Astrocyte (in vitro differentiated cells and primary cell): ENCODE measurements at places on chromosomes 11 and 22.

- no peak overlapping the region for H3K27ac ChIP-seq
- DNase-seq: no peak
- no peaks in the 10 kb centered on the region for H3K27me3 ChIP-seq
- H3K4me1 ChIP-seq: no peaks in the 10 kb centered on the region
- no peaks in the 10 kb centered on the region for H3K36me3 ChIP-seq
These were observed 56.9 kb downstream of the PKNOX2 start for GRCh38 chr11:125221461-125221860.

DNA sequence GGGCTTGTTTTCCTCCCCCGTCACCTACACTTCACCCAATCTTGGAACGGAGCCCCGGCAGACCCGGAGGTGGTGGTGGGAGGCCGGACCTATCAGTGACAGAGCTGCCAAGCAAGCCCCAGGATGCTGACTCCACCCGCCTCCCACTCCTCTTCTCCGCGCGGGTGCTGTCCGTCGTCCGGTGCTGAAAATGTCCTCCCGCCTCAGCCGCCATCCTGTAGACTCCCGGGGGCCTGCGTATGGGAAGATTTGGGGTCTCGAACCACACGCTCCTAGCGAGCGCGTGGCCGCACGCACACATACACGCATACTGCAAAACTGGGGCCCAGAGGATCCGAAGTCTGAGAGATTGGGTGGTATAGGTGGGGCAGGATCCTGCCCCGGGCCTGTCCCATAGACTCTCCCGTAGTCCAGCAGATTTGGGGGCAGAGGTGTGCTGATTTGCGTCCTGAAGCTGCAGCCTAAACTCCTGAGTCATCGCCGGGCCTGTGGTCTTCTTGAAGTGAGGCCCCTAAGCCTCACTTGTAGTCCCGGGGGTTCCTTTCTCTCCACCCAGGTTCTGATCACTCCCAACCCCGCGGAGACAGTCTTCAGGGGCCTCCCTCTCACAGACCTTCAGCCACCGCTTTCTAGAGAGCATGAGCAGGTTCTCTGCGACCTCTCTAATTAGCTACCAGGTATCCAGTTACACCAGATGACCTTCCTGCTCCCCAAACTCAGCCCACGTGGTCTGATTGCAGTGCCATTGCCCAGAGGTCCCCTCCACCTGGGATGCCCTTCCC is 796 bp upstream of the YIF1A start:
- no peak for DNase-seq
- H3K27me3 ChIP-seq: peaks cover 22% of the 10 kb centered on the region
- peaks cover 7% of the 10 kb centered on the region for H3K36me3 ChIP-seq
- peak overlapping the region; percentile 73 for H3K4me3 ChIP-seq

DNA sequence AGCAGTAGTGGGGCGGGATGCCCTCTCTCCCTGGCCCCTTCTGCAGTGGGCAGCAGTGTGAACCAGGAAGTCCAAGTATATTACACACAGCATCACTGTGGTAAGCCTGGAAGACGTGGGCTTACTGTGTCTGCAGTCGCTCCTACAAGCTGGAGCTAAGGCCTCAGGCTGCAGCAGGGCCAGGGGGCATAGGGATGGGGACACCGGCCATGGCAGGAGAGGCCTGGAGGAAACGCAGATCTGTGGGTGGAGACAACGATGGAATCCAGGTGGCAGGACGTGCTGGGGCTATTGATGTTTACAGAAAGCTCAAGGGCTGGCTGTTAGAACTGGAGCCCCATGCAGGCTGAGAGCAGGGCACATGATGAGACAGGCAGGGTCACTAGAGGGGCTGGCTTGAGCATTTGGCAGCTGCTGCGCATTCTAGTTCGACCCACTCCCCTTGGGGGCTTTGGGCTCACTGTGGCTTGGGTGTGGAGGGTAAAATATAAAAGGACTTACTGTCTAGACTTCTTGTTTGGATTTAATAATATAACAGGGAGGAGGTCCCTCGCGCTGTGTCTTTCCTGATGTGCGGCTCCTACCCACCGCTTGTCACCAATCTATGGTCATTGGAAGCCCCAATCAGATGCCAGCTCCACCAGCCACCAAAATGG is 539.5 kb downstream of the TBC1D22A start:
- no peak overlapping the region for H3K27ac ChIP-seq
- H3K27me3 ChIP-seq: no peaks in the 10 kb centered on the region
- no peaks in the 10 kb centered on the region for H3K4me1 ChIP-seq
- no peak overlapping the region for H3K4me3 ChIP-seq
- no peaks in the 10 kb centered on the region for H3K36me3 ChIP-seq

GRCh38 chr11:130322126-130322525 is 7.4 kb upstream of the ZBTB44 start:
- no peaks in the 10 kb centered on the region for H3K36me3 ChIP-seq
- H3K4me3 ChIP-seq: no peak overlapping the region
- DNase-seq: no peak

DNA sequence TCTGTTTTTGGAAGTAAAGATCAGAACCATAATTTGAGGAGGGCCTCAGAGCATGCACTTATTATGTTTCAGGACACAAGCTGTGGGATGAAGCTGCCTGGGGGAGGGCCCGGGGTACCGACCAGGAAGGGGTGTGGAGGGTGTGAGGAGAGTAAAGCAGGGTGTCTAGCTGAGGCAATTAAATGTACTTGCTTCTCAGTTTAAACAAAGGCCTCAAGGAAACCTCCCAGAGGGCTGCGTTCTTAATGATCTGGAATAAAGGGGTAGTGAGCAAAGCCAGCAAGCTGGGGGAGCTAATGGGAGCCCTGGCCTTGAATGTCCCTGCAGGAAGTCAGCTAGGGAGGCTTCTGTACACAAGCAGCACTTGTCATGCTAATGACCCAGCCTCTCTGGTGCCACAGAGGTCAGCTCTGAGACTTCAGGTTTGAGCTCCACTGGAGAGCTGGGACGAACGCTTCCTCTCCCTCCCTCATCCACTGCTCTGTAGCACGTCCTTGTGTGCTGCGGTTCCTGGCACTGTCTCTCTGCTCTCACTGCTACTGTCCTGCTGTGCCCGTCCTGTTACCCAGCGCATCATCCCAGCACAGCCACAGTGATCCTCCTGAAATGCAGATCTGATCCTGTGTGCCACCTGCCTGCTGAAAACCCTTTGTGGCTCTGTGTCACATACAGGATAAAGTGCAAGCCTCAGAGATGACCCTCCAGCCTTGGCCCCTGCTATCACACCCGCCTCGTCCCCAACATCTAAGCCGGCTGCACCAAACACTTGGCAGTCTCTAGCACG is 159.7 kb downstream of the DBX1 start:
- H3K4me1 ChIP-seq: peaks cover 8% of the 10 kb centered on the region
- H3K36me3 ChIP-seq: no peaks in the 10 kb centered on the region
- H3K27ac ChIP-seq: no peak overlapping the region
- no peak for DNase-seq
- no peaks in the 10 kb centered on the region for H3K27me3 ChIP-seq
- no peak overlapping the region for H3K4me3 ChIP-seq

DNA sequence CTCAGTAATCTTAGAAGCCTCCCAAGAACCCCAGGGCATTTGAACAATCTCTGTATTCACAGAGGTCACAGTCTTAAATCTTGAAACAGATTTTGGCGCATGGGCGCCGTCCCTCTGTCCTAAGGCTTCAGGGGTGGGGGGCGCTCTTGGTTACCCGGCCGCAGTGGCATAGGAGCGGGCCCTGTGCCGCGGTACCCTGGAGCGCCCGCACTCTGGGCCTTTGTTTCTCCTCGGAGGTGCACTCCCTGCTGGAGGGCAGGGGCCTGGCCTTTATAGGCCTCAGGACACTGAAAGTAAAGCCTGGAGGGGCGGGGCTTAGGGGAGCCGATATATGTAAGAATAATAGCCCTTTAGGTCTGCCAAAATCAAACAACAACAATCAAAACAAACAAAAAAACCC is 197.3 kb upstream of the FOLH1 start:
- H3K36me3 ChIP-seq: no peaks in the 10 kb centered on the region
- H3K27ac ChIP-seq: no peak overlapping the region
- DNase-seq: no peak
- no peaks in the 10 kb centered on the region for H3K27me3 ChIP-seq

GRCh38 chr11:12845163-12845562 is 164.0 kb upstream of the RASSF10 start:
- no peaks in the 10 kb centered on the region for H3K36me3 ChIP-seq
- H3K4me3 ChIP-seq: no peak overlapping the region
- H3K4me1 ChIP-seq: peaks cover 43% of the 10 kb centered on the region
- no peaks in the 10 kb centered on the region for H3K27me3 ChIP-seq
- no peak for DNase-seq

DNA sequence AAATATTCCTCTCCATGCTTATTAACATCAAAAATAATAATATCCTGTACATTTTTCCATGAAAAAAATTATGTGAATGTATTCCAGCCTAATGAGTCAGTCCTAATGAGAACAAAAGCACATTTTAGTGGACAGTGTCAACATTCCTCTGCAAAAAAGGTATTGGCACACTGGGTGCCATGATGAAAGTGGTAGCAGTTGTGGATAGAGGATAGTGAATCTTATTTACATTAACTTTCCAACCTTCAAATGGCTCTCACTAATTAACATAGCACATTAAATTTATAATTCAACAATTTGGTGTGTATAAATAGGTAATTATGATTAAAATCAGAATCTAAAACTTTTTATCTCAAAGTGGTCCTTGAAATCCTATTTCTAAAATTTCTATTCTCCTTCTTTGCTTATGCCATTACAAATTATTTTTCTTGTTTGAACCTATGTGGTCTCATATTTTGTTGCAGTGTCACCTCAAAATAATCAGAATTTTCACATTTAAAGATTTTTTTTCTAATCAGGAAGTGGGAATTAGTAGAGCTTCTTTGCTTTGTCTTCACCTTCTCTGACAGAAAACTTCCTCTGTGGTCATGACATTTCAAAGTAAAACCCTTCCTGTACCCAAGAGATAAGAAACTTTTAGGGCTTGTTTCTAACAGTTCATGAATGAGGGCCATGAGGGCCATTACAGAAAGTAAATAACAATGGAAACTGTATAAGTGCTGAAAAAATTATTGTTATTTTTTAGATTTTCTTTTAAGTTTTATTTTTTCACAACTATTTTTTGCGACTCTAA is 18.7 kb downstream of the SOX6 start:
- H3K4me3 ChIP-seq: no peak overlapping the region
- no peaks in the 10 kb centered on the region for H3K4me1 ChIP-seq
- no peak overlapping the region for H3K27ac ChIP-seq
- H3K27me3 ChIP-seq: no peaks in the 10 kb centered on the region
- no peak for DNase-seq

DNA sequence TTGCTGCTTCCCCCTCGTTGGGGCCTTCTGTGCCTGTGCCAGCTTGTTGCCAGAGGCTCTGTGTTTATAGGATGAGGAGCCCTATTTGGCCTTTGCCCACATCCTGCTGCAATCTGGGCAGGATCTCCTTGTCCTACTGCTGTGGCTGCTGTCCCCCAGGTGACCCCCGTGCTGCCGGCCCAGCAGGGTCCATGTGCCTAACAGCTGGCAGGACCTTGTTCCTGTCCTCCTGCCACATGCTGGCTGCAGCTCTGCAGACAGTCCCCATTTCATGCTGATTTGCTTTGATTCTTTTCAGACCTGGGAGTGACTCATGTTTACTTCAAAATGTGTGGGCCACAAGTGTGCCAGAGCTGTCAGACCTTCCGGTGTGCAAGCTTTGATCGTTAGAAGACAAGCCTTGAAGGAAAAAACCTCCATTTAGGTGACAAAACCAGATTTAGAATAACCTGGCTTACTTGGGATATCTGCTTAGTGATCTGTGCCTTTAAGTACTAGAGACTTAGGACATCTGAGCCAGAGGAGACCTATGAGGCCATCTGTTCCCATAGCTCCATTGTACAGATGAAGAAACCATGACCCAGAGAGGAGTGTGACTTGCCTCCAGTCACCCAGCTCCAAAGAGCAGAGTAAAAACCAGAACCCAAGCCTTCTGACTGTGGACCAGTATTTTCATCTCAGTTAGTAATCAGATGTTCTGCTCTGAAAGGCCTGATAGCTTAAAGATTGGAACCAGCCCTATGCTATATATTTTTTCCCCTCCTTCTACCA is 11.1 kb downstream of the NAV2 start:
- no peak overlapping the region for H3K27ac ChIP-seq
- H3K27me3 ChIP-seq: no peaks in the 10 kb centered on the region
- no peaks in the 10 kb centered on the region for H3K36me3 ChIP-seq

- DNase-seq: peak; percentile 93
- no peaks in the 10 kb centered on the region for H3K27me3 ChIP-seq
- peak overlapping the region; percentile 53 for H3K27ac ChIP-seq
- peak overlapping the region; percentile 21 for H3K4me3 ChIP-seq
These were observed 75.2 kb downstream of the PTPRJ start for GRCh38 chr11:48055292-48056132.

DNA sequence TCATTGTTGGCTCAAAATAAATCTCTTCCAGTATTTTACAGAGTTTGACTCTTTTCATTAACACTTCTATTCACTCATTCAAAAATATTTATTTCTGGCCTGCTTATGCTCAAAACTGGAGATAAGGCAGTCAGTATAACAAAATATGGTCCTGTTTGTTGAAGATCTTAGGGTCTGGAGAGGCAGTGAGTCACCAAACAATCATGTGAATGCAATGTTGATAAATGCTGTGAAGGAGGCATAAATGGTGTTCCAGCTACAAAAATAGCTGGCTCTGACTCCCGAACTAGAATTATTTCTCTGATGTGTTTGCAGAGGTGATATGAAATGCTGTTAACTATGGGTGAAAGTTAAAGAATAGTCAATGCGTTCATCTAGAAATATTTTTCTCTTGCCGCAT is 390.6 kb downstream of the AASDHPPT start:
- H3K27ac ChIP-seq: peak overlapping the region; percentile 90
- H3K4me1 ChIP-seq: peaks cover 34% of the 10 kb centered on the region
- DNase-seq: peak; percentile 86
- H3K27me3 ChIP-seq: no peaks in the 10 kb centered on the region

- no peak overlapping the region for H3K4me3 ChIP-seq
- no peak overlapping the region for H3K27ac ChIP-seq
- no peaks in the 10 kb centered on the region for H3K36me3 ChIP-seq
These were observed 145.2 kb downstream of the DBX1 start for GRCh38 chr11:20015101-20015500.

GRCh38 chr11:32358729-32359128 is 76.6 kb downstream of the WT1 start:
- H3K27ac ChIP-seq: no peak overlapping the region
- no peaks in the 10 kb centered on the region for H3K4me1 ChIP-seq
- no peaks in the 10 kb centered on the region for H3K36me3 ChIP-seq
- no peak overlapping the region for H3K4me3 ChIP-seq
- peaks cover 15% of the 10 kb centered on the region for H3K27me3 ChIP-seq
- DNase-seq: no peak

- no peak overlapping the region for H3K4me3 ChIP-seq
- no peaks in the 10 kb centered on the region for H3K27me3 ChIP-seq
- H3K36me3 ChIP-seq: no peaks in the 10 kb centered on the region
- H3K4me1 ChIP-seq: peaks cover 14% of the 10 kb centered on the region
- peak; percentile 33 for DNase-seq
- no peak overlapping the region for H3K27ac ChIP-seq
These were observed 73.1 kb downstream of the TMPRSS5 start for GRCh38 chr11:113632981-113633380.

- no peaks in the 10 kb centered on the region for H3K36me3 ChIP-seq
- DNase-seq: no peak
- H3K4me1 ChIP-seq: no peaks in the 10 kb centered on the region
- no peak overlapping the region for H3K27ac ChIP-seq
These were observed 37.7 kb upstream of the H19 start for GRCh38 chr11:2035382-2035781.
